CD4-positive, alpha-beta T cell (primary cell): ENCODE measurements at places on chromosomes 3 and 15.

GRCh38 chr3:152172460-152172859 lies 96.3 kb upstream of the MBNL1 start:
- no peaks in the 10 kb centered on the region for H3K4me1 ChIP-seq
- no peaks in the 10 kb centered on the region for H3K36me3 ChIP-seq
- H3K27ac ChIP-seq: no peak overlapping the region
- H3K27me3 ChIP-seq: no peaks in the 10 kb centered on the region
- DNase-seq: no peak

- no peaks in the 10 kb centered on the region for H3K36me3 ChIP-seq
- no peaks in the 10 kb centered on the region for H3K27me3 ChIP-seq
- no peak overlapping the region for H3K4me3 ChIP-seq
These were observed 350.9 kb upstream of the POU1F1 start for GRCh38 chr3:87627316-87627715.

DNA sequence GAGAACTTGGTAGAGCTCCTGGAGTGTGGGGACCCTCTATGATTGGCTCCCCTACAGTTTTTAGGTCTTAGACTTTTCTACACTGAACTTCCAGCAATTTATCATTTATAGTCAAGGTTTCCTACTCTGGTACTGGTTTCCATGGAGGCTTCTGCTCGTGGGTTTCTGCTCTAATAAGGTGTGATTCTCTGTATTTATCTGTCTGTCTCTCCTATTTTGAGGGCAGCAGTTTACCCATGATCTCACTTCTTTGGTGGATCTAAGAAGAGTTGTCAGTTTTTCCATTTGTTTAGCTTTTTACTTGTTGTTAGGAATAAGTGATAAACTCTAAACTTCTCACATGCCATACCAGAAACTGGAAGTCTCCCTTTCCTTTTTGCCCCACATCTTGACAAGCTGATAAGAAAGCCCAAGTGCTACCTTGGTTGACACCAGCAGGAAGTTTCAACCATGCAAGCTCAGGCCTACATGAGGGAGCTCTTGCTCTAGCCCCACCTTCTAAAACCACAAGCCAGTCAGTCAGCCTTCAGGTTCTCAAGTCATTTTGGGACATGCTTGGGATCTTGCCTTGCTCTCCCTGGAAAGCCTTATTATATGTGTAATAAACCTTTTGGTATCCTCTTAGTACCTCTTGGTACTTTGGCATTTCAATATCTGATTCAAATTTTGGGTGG lies 10.0 kb downstream of the TIMMDC1 start:
- no peak overlapping the region for H3K4me3 ChIP-seq
- no peak overlapping the region for H3K27ac ChIP-seq
- no peaks in the 10 kb centered on the region for H3K27me3 ChIP-seq

GRCh38 chr15:78396976-78397375 lies 41.0 kb upstream of the IREB2 start:
- DNase-seq: no peak
- no peaks in the 10 kb centered on the region for H3K4me1 ChIP-seq
- H3K27ac ChIP-seq: no peak overlapping the region
- no peaks in the 10 kb centered on the region for H3K27me3 ChIP-seq

GRCh38 chr15:90914305-90915080 lies 11.4 kb downstream of the MAN2A2 start:
- no peak for DNase-seq
- H3K27ac ChIP-seq: no peak overlapping the region
- peaks cover 94% of the 10 kb centered on the region for H3K36me3 ChIP-seq
- no peak overlapping the region for H3K4me3 ChIP-seq

GRCh38 chr3:8319935-8320634 lies 181.5 kb upstream of the LMCD1 start:
- DNase-seq: no peak
- H3K4me1 ChIP-seq: peaks cover 5% of the 10 kb centered on the region
- no peak overlapping the region for H3K4me3 ChIP-seq
- H3K27me3 ChIP-seq: no peaks in the 10 kb centered on the region
- H3K36me3 ChIP-seq: no peaks in the 10 kb centered on the region

DNA sequence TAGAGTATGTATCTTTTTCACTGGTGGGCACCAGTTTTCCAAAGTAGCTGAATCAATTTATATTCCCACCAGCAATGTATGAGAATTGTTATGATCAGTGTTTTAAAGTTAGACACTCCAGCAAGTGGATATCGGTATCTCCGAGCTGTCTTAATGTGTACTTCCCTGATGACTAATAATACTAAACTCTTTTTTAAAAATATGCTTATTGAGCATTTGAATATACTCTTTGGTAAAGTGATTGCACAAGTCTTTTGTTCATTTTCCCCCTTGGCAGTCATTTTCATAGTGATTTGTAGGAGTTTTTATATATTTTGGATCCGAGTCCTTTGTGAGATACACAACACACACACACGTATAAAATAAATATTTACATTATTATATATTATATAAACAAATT lies 12.5 kb upstream of the FEM1B start:
- no peak for DNase-seq
- H3K4me3 ChIP-seq: no peak overlapping the region
- H3K27me3 ChIP-seq: peaks cover 5% of the 10 kb centered on the region
- H3K36me3 ChIP-seq: no peaks in the 10 kb centered on the region
- H3K27ac ChIP-seq: no peak overlapping the region

DNA sequence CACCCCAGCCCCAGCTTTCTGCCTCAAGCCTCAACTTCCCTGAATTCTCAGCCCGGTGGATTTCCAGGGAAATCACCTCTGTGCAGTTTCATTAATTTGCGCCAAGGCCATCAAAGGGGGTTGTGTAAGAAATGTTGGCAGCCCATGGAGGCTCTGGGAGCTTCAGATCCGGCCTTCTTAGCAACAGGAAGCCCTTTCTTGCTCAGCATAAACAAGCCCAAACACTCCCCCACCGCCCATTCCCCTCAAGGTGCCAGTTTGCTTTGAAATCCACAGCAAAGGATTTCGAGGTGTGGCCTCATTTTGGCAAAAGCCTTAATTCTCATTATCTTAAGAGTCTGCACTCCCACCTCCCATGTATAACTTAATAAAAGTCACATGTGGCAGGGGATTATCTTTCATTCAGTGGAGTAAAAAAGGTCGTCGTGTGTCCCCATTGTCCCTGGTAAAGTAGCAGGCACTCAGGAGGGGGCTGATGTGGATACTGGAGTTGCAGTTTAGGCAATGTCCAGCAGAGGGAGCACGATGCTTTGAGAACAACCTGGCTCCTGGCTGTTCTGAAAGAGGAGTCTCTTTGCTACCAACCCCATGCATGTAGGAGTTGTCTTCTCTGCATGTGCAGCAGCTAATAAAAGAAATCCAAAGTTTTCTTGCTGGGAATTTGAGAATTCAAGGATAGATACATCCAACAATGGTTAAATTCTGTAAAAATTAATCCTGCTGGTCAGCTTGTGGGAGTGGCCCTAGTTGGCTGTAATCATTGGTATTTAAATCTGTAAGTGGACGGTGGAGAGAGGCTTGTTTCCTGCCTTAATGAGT lies 39.5 kb downstream of the EBLN2 start:
- H3K27me3 ChIP-seq: no peaks in the 10 kb centered on the region
- no peak overlapping the region for H3K27ac ChIP-seq
- DNase-seq: peak; percentile 63
- H3K4me3 ChIP-seq: no peak overlapping the region
- no peaks in the 10 kb centered on the region for H3K4me1 ChIP-seq

DNA sequence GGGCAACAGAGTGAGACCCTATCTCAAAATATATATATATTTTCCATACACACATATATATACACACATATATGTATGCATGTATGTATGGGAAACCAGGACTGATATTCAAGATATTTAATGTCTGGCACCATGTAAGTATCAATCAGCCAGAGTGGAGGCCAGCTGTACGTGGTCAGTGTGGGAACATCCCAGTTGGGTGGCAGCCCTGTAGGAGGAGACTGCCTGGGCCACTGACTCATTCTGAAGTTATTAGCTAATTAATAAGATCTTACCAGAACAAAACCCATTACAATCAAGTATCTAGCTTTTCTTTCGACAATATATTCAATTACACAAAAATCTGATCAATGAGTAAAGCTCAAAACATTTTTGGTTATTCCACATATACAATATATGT lies 85.1 kb upstream of the OCA2 start:
- H3K4me1 ChIP-seq: no peaks in the 10 kb centered on the region
- no peak overlapping the region for H3K27ac ChIP-seq
- DNase-seq: no peak
- H3K4me3 ChIP-seq: no peak overlapping the region

DNA sequence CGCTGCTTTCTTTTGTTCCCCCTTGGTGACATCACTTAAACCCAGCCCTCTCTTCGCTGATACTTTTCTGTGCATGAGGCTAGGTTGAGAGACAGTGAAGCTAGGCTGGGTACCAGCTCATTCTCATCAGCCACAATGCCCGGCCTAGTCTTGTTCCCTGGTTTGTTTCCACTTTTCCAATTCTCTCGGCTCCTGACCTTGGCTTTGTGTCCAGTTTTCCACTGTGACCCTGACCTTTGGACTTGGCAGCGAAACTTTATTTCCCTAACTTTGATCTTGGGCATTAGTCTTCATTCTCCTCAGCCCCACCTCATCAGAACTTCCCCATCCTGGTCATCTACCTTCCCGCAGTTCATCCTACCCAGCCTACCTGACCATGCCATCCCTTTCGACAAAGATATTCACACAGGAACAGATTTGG lies 908 bp upstream of the ADPGK start:
- no peaks in the 10 kb centered on the region for H3K27me3 ChIP-seq
- peaks cover 12% of the 10 kb centered on the region for H3K36me3 ChIP-seq
- peaks cover 50% of the 10 kb centered on the region for H3K4me1 ChIP-seq
- peak overlapping the region; percentile 94 for H3K4me3 ChIP-seq

DNA sequence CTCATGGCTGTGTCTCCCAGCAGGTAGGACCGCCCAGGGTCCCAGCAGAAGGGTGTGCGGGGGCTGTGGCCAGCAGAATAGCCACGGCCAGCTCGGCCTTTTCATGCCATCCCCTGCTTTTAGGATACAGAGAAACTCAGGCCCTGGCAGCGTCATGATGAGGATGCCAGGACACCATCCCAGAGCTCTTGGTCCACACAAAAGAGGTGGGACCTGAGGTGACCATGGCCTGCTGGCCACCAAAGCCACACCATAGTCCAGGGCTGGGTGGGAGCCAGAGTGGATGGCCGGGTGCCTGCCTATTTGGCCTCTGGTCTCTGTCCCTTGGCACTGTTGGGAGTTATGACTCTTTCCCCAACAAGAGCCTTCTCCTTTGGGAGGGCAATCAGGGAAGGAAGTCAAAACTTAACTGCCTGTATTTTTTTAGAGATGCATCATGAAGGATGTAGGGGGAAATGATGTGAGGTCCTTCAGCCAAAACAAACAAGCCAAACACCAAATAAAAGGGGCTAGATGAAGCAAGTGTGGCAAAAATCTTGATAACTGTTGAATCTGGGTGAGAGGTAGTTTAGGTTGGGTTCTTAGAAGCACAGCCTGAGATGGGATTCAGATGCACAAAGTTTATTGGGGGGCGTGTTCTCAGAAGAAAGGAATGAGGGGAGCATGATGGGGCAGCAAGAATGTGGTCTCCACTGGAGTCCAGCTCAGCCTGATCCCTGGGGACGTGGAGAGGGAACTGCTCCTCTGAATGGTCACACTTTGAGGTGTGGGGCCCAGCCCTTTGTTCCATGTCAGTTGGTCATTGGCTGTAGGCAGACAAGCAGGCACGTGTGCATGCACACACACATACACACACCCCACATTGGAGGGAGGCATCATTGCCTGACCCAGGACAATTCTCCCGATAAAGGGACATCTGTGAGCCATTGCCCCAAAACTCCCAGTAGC lies 33.2 kb downstream of the SMAD6 start:
- no peak overlapping the region for H3K27ac ChIP-seq
- no peaks in the 10 kb centered on the region for H3K36me3 ChIP-seq
- H3K4me1 ChIP-seq: no peaks in the 10 kb centered on the region

GRCh38 chr15:52667597-52667996 lies 11.6 kb downstream of the ATOSA start:
- H3K27ac ChIP-seq: no peak overlapping the region
- no peak overlapping the region for H3K4me3 ChIP-seq
- no peaks in the 10 kb centered on the region for H3K4me1 ChIP-seq
- no peaks in the 10 kb centered on the region for H3K27me3 ChIP-seq
- DNase-seq: no peak

GRCh38 chr15:57112178-57112577 lies 193.7 kb downstream of the TCF12 start:
- no peaks in the 10 kb centered on the region for H3K4me1 ChIP-seq
- no peak overlapping the region for H3K27ac ChIP-seq
- no peaks in the 10 kb centered on the region for H3K27me3 ChIP-seq
- DNase-seq: no peak

DNA sequence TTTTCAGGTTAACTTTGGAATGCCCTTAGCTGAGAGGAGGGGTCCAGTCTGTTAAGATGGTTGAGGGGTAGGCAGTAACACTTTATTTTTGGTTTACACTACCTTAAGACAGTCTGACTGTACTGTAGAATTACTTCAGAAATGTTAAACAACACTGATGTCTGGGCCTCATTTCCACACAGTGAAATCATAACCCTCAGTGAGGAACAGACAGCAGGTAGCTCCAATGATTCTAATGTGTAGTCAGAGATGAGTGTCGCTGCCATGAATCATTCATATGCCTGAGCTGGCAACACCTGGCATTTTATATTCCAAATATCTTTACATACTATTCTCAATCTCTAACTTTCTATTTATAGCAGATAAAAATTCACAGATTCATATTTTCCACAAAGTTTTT lies 37.3 kb upstream of the POU1F1 start:
- DNase-seq: no peak
- no peak overlapping the region for H3K4me3 ChIP-seq
- H3K27ac ChIP-seq: no peak overlapping the region

DNA sequence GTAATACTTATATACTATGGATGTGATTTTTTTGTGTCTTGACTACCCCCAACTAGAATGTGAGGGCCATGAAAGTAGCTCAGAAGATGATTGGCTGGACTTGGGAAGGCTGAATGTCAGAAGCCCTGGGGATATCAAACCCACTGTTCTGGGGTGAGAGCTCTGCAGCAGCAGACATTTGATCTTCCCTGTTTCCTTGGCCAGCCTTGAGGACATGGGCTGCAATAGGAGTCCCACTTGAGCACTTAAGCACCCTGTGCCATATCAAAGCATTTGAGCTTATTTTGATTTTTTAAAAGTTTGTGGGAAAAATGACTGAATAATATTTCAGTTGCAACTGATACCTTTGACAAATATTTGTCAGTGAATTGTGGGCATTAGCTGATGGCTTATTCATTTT lies 21.7 kb downstream of the GTF2E1 start:
- no peaks in the 10 kb centered on the region for H3K4me1 ChIP-seq
- H3K27me3 ChIP-seq: no peaks in the 10 kb centered on the region
- no peak overlapping the region for H3K4me3 ChIP-seq

- no peak for DNase-seq
- H3K4me1 ChIP-seq: no peaks in the 10 kb centered on the region
- H3K27ac ChIP-seq: no peak overlapping the region
- H3K4me3 ChIP-seq: no peak overlapping the region
These were observed 931.9 kb downstream of the IGSF11 start for GRCh38 chr3:118102737-118103136.

DNA sequence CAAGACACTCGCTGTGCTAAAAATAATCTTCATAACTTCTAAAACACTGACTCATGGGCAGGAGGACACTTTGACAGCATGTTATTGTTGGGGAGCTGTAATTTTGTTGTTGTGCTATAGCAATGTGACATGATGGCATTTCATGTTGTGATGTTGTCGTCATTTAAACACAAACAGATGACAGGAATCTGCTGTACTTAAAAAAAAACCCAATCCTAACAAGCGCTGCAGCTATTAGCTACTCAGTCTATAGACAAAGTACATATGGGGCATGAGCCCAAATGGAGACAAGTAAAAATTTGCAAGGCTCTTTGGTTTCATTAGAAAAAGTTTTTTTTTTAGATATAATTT lies 828 bp upstream of the ATOSA start:
- no peak overlapping the region for H3K27ac ChIP-seq
- H3K27me3 ChIP-seq: no peaks in the 10 kb centered on the region
- peak overlapping the region; percentile 94 for H3K4me3 ChIP-seq
- DNase-seq: peak; percentile 13
- H3K36me3 ChIP-seq: peaks cover 21% of the 10 kb centered on the region
